ENCODE measurements at places on chromosomes 3 and 15.

- H3K4me3 ChIP-seq, result no peak overlapping the region
- no peaks in the 10 kb centered on the region for H3K36me3 ChIP-seq
- no peak overlapping the region for H3K27ac ChIP-seq
Measured at GRCh38 chr3:122148941-122149627, 34.4 kb upstream of the CASR start.

DNA sequence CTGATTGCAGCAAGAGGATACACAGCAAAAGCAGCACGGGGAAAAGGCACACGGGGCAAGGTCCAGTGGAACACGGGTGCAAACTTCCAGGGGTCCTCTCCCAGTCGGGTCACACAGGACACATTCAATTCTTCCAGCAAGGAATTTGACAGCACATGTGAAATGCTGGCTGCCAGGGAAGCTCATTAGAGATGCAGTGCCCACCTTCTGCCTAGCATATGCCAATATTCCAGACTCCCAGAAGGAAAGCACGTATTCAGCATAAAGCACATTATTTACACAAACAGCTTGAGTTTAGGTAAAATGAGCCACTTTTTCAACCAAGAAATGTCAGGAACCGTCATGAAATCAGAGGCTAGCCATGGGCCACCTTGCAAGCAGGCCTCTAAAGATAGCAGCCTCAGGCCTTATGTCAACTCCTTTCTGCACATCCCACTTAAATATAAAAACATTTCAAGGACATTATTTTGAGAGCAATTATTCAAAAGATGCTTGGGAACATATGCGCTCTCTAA is 19.3 kb downstream of the MYO5C start:
- no peak for DNase-seq
- no peak overlapping the region for H3K27ac ChIP-seq
- H3K27me3 ChIP-seq, result no peaks in the 10 kb centered on the region
- H3K4me1 ChIP-seq, result no peaks in the 10 kb centered on the region
- no peak overlapping the region for H3K4me3 ChIP-seq

DNA sequence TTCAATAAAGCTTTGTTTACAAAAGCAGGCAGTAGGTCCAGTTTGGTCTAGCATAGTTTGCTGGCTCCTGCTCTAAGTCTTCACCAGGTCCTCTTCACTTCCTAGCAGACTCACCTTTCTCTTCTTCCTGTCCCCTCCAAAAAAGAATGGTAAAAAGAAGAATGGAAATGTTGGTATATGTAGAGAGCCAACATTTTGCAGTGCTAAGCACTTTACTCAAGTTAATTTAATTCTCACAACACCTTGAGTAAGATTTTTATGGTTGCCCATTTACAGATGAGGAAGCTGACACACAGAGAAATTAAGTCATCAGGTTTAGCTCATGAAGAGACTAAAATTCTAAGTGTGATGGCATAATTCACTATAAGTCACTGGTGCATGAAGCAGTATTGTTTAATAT is 230.1 kb upstream of the PRICKLE2 start:
- no peak overlapping the region for H3K4me3 ChIP-seq
- H3K4me1 ChIP-seq, result no peaks in the 10 kb centered on the region
- no peak for DNase-seq

- no peak for DNase-seq
- H3K27me3 ChIP-seq, result no peaks in the 10 kb centered on the region
- no peaks in the 10 kb centered on the region for H3K36me3 ChIP-seq
Measured at GRCh38 chr15:35522061-35522460, 23.9 kb downstream of the DPH6 start.

DNA sequence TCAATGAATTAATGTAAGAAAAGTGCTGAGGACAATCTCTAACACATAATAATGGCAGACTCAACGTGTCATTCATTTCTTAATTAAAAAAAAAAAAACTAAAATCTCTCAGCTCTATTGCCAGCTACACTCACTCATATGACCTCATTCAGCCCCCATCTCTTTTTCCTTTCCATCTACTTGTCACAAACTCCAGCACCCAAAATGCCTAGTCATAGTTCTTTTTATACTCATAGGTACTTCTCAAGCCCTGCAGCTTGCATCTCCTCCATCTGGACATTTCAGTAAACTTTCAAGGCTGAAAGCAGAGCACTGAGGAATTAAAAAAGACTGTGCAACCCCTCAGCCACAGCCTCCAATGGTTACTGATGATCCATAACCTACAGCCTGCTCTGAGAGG is 109.8 kb downstream of the PLCH1 start:
- no peaks in the 10 kb centered on the region for H3K27me3 ChIP-seq
- DNase-seq, result no peak
- H3K36me3 ChIP-seq, result no peaks in the 10 kb centered on the region
- no peaks in the 10 kb centered on the region for H3K4me1 ChIP-seq
- H3K27ac ChIP-seq, result no peak overlapping the region

DNA sequence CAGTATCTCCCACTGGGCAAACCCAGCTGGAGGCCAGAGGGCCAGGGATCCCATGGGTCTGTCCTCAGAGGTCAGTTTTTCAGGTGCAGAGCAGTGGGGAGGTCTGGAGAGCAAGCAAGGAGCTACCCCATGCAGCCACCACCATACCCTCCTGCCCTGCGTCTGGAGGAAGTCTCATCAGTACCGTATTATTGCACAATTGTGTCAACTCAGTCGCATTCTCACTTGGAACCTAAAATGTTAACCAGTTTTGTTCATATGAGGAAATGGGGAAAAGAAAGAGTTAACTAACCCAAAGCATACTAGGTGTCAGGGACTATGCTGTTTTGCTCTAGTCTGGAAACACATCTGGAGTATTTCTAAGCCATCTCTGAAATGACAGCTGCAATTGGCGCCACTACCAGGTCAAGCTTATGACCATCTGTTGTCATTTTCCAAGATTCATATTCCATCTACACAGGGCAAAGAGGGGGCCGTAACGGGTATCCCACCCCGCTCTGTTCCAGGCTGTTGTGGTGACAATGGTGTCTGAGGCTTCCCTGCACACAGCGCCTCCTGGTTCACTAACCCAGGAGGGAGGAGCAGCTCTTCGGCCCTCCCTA is 16.9 kb upstream of the APBA2 start:
- no peaks in the 10 kb centered on the region for H3K36me3 ChIP-seq
- no peaks in the 10 kb centered on the region for H3K4me1 ChIP-seq
- no peak overlapping the region for H3K27ac ChIP-seq
- DNase-seq, result no peak
- no peak overlapping the region for H3K4me3 ChIP-seq

- no peak for DNase-seq
- no peak overlapping the region for H3K27ac ChIP-seq
Measured at GRCh38 chr3:167305340-167305890, 74.7 kb downstream of the ZBBX start.

GRCh38 chr3:29747991-29748390 is 467.1 kb downstream of the RBMS3 start:
- no peaks in the 10 kb centered on the region for H3K4me1 ChIP-seq
- DNase-seq, result no peak
- H3K36me3 ChIP-seq, result no peaks in the 10 kb centered on the region
- H3K27me3 ChIP-seq, result no peaks in the 10 kb centered on the region
- no peak overlapping the region for H3K27ac ChIP-seq
- H3K4me3 ChIP-seq, result no peak overlapping the region

GRCh38 chr3:9769426-9770275 is at the start of gene CAMK1:
TSS of gene CAMK1 (minus strand) at chr3:9769947. CDS start at chr3:9767749, 2,198 bp downstream.
- H3K4me1 ChIP-seq, result peaks cover 8% of the 10 kb centered on the region
- no peaks in the 10 kb centered on the region for H3K27me3 ChIP-seq
- no peak within 1 kb of the TSS for H3K27ac ChIP-seq
- peak; percentile 26 for DNase-seq
- H3K36me3 ChIP-seq, result no peaks in the 10 kb centered on the region
- peak within 1 kb of the TSS; percentile 47 for H3K4me3 ChIP-seq

GRCh38 chr3:69082805-69083204 is 1.9 kb upstream of the ARL6IP5 start:
- H3K27me3 ChIP-seq, result no peaks in the 10 kb centered on the region
- H3K4me3 ChIP-seq, result peak overlapping the region; percentile 26
- H3K27ac ChIP-seq, result peak overlapping the region; percentile 17
- H3K36me3 ChIP-seq, result no peaks in the 10 kb centered on the region
- DNase-seq, result peak; percentile 58

- no peak overlapping the region for H3K4me3 ChIP-seq
- H3K4me1 ChIP-seq, result no peaks in the 10 kb centered on the region
- no peaks in the 10 kb centered on the region for H3K36me3 ChIP-seq
- DNase-seq, result no peak
- H3K27ac ChIP-seq, result no peak overlapping the region
Measured at GRCh38 chr3:188284455-188285212, 130.7 kb downstream of the LPP start.

All from CD8-positive, alpha-beta memory T cell (primary cell).